Fibroblast of mammary gland (primary cell): ENCODE measurements at places on chromosomes 12 and 14.
A peak's percentile ranks its signal among the peaks of the same experiment; 100 is the strongest.

DNA sequence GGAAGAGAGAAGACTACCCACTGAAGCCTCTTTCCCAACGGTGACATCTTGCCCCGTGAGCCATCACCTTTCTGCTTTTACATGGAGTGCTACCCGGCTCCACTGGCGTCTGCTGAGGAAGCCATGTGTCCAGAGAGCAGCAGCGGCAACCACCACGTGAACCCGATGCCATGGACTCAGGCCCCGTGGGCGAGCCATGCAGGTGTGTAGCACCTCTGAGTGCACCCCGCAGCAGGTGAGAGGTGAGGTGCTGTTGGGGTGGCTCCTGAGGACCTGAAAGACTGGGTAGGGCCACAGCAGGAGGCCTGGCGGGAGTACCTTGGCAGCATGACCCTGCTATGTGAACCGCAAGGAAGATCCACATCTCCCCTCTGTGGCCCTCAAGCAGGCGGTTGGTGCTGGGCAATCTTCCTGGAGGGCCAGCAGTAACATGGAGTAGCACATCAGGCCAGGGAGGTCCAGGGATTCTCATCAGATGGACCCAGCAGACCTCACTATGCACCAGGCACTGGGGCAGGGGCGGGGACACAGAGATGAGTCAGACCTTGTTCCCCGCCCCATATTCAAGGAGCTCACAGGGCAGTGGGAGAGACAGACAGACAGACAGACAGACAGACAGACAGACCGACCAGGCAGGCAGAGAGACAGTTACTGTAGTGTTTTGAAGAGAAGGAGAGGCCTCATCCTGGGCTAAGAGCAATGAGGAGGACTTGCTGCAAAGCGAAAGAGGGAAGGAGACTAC lies 129.6 kb downstream of the PAPOLA start:
- DNase-seq = no peak

- peak; percentile 18 for DNase-seq
These were observed 51.1 kb downstream of the MIS18BP1 start for GRCh38 chr14:45201905-45202304.

DNA sequence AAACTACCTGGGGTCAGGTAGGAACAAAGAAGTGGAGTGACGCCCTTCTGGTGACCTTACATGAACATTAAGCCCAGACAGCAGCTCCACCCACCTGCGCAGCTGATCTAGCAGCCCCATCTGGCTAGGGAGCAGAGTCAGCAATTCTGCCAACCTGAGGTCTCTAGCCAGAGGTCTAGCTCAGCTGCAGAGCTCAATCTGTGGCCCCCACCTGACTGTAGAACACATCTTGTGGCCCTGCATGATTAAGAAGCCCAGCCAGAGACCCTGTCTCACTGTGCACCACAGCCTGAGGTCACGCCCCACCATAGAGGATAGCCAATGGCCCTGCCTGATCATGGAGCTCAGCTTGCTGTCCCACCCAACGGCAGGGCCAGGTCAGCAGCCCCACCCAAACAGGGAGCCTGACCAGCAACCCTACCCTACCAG lies 50.6 kb upstream of the HIGD1C start:
- DNase-seq = no peak

- no peak for DNase-seq
These were observed 8.8 kb downstream of the CPNE6 start for GRCh38 chr14:24080142-24080530.

GRCh38 chr14:91727121-91727520 lies 4.8 kb downstream of the CATSPERB start:
- DNase-seq = peak; percentile 86

DNA sequence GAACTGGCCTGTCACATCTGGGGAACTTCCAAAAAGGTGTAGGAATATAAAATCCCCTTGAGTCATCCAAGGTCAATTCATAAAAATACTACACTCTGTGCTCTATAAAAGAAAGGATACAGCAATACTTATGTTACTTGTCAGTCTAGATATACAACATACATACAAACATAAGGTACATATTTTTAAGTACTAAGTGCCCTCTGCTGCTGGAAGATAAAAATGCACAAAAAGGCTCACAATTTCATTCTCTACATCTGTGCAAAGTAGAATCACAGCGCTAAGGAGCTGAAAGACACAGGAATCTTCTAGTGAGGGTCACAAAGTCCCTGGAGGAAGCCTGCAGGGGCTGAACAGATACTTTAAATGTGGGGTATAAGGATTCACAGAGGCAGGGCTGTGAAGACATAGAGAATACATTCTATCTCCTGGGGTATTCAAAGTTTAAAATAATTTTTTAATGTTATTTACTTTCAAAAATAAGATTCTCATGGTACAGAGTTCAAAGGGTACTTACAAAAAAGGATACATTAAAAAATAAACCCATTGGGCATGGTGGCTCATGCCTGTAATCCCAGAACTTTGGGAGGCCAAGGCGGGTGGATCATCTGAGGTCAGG lies 10.2 kb upstream of the GOLGA5 start:
- DNase-seq = peak; percentile 76

DNA sequence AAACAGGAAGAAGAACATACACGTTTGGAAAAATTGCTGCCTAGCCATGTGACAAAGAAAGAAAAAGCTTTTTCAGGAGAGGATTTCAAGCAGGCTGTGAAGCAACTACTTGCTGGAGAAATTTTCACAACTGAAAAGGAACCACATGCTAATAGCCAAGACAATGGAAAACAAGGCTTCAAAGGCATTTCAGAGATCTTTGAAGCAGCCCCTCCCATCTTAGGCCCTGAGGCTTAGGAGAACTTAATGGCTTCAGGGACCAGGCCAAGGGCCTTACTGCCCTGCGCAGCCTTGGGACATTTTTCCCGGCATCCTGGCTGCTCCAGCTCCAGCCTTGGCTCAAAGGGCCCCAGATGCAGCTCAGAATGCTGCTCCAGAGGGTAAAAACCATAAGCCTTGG lies 255.9 kb upstream of the ARID2 start:
- DNase-seq = no peak

DNA sequence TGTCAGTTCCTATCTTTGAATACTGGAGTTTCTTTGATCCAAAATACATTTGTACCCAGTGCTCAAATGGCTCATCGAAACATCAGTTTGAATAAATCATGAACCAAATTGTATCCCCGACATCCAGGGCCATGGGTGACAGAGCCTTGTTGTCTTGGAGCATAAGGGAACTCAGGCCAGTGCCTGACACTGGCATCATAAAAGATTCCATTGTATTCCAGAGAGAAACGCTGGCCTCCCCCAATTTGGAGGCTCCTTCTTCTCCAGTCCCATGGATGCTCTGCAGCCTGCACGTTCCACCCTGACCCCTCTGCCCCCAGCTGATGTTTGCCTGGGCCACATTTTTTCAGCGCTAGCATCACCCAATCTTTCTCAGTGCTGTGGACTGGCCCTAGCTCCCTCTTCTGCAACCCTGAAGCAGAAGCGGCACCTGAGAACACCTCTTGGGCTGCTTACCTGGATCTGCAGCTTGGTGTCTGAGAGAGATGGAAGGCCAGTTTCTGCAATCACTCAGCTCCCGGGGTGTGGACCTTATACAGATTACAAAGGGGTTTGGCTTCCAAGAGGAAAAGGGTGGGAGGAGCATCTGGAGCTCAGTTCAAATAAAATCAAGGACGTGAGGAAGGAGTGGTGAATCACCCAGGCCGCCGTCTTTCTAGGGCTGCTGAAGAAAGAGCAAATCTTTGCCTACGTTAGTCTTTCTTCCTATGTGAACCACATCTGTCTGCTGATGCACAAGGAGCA lies at the start of gene RNASE1:
RNASE1 (minus strand) TSS at position 504 of the 744 bp plus-strand sequence. CDS start 776 bp downstream, outside the sequence.
- peak; percentile 10 for DNase-seq

DNA sequence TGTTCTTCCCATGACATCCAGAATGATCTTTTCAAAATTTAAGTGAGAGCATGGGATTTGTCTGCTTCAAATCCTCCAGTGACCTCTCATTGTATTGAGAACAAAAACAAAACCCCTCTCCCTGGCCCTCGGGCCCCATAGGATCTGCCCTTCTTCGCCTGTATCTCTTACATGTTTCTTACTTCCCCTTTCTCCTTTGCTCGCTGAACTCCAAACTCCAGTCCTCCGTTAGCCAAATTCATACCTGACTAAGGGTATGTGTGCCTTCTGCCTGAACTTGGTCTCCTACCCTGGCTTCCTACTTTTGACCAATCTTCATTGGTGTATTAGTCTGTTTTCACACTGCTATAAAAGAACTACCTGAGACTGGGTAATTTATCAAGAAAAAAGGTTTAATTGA lies 13.2 kb upstream of the TSPAN11 start:
- DNase-seq = no peak

DNA sequence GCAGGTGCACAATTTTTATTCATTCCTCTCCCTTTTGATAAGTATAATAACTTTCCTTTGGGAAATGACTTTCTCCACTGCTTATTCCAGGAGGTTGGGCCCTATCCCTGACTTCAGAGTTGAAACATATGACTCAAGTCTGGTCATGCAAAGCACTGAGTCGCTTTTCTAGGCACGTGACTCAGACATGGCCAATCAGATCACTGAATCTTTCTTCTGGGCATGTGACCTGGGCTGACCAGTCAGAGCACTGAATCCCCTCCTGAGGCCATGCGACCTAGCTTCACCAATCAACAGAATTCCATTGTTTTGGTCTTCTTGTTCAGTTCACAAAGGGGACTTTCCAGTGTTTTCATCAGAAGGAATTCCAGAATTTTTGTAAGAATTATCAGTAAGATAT lies 377.1 kb upstream of the KITLG start:
- DNase-seq = peak; percentile 50

DNA sequence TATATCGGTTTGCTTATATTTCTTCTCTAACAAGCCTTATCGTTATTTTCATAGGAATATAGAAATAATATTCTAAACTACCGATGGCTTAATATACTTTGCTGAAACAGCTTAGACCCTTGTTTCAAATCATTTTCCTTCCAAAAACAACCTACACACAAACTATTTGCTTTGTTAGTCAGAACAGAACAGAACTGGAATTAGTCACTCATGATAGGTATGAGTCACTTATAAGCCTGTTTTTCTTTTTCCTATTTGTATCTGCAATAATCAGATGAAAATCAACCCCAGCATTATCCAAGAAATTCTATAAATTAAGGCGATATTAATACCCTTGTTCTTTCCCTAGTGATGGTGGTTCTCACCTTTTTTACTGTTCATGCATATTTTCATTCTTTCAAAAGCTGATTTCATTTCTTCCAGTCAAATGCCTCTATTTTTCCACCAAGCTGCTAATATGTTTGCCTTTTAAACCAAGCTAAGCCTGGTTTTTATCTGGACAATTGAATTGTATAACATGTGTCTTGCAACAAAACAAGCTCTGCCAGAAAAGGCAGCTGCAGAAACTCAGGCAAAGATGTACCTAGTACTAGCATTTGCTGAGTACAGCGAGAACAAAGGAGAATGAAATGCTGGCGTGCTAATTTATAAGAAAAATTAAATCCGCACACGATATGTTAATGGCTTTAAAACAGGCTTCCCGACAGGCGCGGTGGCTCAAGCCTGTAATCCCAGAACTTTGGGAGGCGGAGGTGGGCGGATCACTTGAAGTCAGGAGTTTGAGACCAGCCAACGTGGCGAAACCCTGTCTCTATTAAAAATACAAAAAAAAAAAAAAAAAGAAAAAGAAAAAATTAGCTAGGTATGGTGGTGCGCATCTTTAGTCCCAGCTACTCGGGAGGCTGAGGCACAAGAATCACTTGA lies 1418.2 kb downstream of the AACS start:
- DNase-seq = peak; percentile 81
